Panc1 (cell line): ENCODE measurements at places on chromosomes 12 and 14.

DNA sequence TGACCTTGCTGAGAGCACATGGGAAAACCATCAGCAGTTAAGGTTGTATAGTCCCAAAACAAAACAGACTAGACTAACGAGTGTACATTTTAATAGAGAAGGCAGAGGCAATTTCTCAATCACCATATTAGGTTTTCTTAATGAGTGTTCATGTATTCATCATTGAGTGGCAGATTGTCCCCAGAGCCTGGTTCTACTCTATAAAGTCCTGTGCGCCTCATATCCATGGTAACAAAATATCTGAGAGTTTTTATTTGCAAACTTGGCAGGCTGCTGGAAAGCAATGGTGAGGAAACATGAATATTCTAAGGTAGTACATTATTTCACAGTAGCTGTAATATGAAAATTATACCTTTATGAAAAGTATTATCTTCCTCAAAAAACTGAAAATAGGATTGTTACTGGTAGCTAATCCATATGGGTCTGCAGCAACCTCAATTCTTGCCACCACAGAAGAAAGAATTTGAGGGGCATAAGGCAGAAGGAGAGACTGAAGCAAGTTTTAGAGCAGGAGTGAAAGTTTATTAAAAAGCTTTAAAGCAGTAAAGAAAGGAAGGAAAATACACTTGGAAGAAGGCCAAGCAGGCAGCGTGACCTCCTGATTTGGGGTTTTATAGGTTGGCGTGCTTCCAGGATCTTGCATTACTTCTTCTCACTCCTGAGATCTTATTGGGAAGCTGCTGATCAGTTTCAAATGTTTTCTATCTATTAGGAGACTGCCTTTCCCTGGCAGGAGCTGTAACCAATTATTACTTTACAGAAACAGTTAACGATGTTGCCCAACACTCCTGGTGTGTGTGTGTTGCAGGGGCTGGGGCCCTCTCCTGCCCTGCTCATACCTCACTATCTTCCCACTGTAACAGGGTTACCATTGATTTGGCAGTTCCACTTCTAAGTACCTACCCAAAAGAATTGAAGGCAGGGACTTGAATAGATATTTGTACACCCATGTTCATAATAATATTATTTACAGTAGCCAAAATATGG, 154.0 kb upstream of the NUDT4 start:
- H3K4me3 ChIP-seq, result no peak overlapping the region
- H3K36me3 ChIP-seq, result no peaks in the 10 kb centered on the region
- no peaks in the 10 kb centered on the region for H3K27me3 ChIP-seq
- H3K27ac ChIP-seq, result no peak overlapping the region

DNA sequence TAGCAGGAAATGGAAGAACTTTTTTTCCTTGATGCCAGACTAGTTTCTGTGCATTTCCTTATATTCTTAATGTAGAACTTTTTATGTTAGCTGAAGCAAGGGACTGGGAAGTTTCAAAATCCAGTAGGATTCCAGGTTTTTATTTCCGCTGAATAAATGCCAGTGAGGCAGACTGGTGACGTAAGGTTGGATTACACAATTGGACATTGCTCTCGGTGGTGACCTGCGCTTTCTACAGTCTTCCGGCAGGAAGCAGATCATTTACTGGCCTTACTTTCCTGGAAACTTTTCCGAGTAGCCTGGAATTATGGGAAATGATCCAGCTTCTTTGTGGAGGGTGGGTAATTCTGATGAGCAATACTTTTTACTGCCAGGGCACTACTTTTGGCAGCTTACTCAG, 3.6 kb downstream of the IFT43 start:
- no peak overlapping the region for H3K27ac ChIP-seq
- H3K4me3 ChIP-seq, result no peak overlapping the region
- H3K36me3 ChIP-seq, result no peaks in the 10 kb centered on the region; the same call in 1 of the 2 replicates
- peaks cover 9% of the 10 kb centered on the region for H3K4me1 ChIP-seq
- H3K27me3 ChIP-seq, result no peaks in the 10 kb centered on the region

GRCh38 chr12:52053536-52054209, 2.4 kb downstream of the NR4A1 start:
- no peaks in the 10 kb centered on the region for H3K36me3 ChIP-seq
- no peak for DNase-seq
- H3K4me1 ChIP-seq, result peaks cover 4% of the 10 kb centered on the region

DNA sequence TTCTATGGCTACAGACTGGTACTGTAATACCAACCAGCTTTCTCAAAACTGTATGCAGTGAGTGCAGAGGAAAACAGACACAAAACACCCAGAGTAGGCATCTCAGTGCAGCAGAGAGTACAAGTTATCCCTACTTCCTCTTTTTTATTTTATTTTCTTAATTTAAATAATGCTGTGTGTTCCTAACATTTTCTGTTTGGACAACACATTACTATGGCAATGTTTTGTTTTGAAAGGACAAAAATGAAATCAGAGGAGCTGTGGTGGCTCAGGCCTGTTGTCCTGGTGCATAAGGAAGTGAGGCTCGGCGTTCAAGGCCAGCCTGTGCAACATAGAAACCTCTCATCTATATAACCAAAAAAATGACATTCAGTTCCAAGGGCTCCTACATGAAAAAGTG, 33.7 kb upstream of the SELPLG start:
- no peak overlapping the region for H3K27ac ChIP-seq
- no peaks in the 10 kb centered on the region for H3K36me3 ChIP-seq

- H3K27me3 ChIP-seq, result no peaks in the 10 kb centered on the region
- no peaks in the 10 kb centered on the region for H3K4me1 ChIP-seq
- no peak for DNase-seq
- H3K36me3 ChIP-seq, result no peaks in the 10 kb centered on the region
- H3K4me3 ChIP-seq, result no peak overlapping the region
- no peak overlapping the region for H3K27ac ChIP-seq
Observed at GRCh38 chr14:45038865-45039264, 45.1 kb upstream of the PRPF39 start.

- H3K36me3 ChIP-seq, result no peaks in the 10 kb centered on the region
- H3K27me3 ChIP-seq, result peaks cover 2% of the 10 kb centered on the region; the same call in 1 of the 2 replicates
- DNase-seq, result no peak
- no peak overlapping the region for H3K27ac ChIP-seq
- no peaks in the 10 kb centered on the region for H3K4me1 ChIP-seq
Observed at GRCh38 chr14:72634691-72635616, 258.9 kb downstream of the DPF3 start.

DNA sequence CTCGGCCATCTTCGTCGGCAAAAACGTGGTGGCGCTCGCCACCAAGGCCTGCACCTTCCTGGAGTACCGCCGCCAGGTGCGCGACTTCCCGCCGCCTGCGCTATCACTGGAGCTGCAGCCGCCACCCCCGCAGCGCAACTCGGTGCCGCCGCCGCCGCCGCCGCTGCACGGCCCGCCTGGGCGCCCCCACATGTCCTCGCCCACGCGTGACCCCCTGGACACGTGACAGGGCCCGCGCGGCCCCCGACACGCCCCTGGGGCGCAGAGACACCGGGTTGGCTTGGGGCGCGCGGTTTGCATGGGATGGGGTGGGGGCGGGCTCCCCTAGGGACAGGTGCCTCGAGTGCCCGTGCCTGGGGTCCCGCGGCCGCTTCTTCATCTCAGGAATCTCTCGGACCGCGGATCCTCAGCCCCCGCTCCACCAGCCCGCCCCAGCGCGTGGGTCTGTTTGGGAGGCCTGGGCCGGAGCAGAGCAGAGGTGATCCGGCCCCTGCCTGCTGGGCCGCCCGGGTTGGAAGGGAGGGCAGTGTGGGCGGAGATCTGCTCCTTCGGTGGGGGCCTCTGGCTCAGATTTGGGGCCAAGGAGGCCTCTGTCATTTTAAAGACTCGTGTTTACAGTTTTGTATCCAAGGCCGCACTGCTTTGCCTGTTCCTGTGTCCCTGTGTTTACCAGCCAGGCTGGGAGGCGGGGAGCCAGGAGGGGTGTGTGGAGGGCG, 3.3 kb downstream of the TMEM121 start:
- no peak for DNase-seq
- no peaks in the 10 kb centered on the region for H3K36me3 ChIP-seq
- H3K4me3 ChIP-seq, result no peak overlapping the region
- no peak overlapping the region for H3K27ac ChIP-seq
- no peaks in the 10 kb centered on the region for H3K4me1 ChIP-seq
- H3K27me3 ChIP-seq, result no peaks in the 10 kb centered on the region

DNA sequence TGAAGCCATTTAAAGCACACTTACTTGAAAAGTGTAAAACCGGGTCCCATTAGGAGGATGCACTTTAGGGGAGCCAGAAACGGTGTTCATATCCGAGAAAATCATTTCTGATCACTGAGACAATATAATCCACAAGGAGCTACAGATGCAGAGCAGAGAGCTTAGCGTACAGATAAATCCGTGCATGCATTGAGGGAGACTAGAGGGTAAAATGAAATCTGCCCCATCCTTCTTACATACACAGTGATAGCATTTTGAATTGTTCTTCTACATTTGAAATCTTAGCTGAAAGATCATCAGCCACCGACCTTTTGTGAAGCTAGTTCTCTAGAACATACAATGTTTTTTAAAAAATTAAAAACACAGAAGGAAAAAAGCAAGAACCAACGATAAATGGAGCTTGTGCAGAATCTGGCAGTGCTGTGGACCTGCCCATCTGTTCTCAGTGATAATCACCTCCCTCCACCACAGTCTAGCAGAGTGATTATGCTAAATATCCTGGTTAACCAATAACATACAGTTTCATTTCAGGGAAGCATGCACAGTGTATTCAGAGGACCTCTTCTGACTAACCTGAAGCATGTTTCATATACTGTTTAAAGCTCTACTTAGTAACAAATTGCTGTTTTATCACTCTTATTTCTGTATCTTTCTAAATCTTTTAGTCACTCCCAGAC, 161.1 kb downstream of the PPFIA2 start:
- no peak for DNase-seq
- no peak overlapping the region for H3K4me3 ChIP-seq
- H3K36me3 ChIP-seq, result no peaks in the 10 kb centered on the region
- no peaks in the 10 kb centered on the region for H3K4me1 ChIP-seq

GRCh38 chr14:96663076-96663475, 134.1 kb upstream of the VRK1 start:
- H3K36me3 ChIP-seq, result no peaks in the 10 kb centered on the region
- peaks cover 5% of the 10 kb centered on the region for H3K27me3 ChIP-seq
- no peaks in the 10 kb centered on the region for H3K4me1 ChIP-seq
- H3K27ac ChIP-seq, result no peak overlapping the region

GRCh38 chr12:13203034-13203922, 6.8 kb downstream of the EMP1 start:
- peaks cover 16% of the 10 kb centered on the region for H3K4me1 ChIP-seq
- no peaks in the 10 kb centered on the region for H3K36me3 ChIP-seq
- H3K4me3 ChIP-seq, result no peak overlapping the region
- DNase-seq, result no peak

DNA sequence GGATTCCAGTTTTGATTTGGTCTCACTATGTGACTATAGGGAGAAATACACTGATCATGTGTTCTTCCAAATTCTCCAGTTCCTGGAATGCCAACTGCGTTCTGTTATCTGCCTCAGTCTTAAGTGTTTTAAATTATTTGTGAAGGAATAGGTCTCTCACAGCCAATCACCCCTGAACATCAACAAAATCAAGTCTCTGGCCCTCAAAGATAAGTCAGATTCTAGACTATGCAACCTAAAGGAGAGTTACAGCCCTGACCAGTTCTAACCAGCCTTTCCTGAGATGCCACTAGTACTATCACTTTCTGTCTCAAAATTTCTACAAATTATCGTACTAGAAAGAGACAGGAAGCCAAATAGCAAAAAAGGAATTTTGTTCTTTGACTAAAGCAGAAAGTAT, 22.3 kb downstream of the ZFC3H1 start:
- no peak overlapping the region for H3K4me3 ChIP-seq
- no peaks in the 10 kb centered on the region for H3K27me3 ChIP-seq
- peaks cover 61% of the 10 kb centered on the region for H3K36me3 ChIP-seq

DNA sequence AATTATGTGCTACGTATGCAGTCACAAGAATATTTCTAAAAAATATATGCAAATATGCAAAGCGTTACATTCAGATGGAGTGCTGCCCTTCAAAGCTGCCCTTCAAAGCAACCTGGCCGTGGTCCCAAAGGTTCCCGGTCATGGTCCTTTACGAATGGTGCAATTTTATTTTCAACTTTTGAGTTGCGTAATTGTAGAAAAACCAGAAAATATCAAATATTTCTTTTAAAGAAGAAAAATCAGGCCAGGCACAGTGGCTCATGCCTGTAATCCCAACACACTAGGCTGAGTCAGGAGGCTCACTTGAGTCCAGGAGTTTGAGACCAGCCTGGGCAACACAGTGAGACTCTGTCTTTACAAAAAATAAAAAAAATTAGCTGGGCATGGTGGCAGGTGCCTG, 21.4 kb downstream of the CLSTN3 start:
- H3K4me3 ChIP-seq, result no peak overlapping the region
- H3K27me3 ChIP-seq, result no peaks in the 10 kb centered on the region
- DNase-seq, result no peak
- H3K36me3 ChIP-seq, result no peaks in the 10 kb centered on the region

DNA sequence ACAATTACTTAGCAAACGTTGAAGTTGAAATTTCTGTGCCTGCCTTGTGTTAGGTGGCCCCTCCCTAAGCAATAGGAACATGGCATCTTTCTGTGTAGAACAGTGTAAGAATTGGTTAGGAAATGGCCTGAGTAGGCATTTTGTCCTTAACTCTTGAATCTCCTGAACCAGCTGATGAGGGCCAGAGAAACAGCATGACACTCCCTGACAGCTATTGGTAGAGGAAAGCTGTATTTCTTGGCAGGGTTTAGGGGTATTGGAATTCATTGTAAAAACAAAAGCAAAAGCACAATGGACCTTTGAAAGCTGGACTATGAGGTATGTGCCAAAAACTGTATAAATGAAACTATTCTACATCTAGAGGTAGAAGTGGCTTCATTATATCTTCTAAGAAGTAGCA, 40.6 kb upstream of the LRTM2 start:
- peaks cover 3% of the 10 kb centered on the region for H3K4me1 ChIP-seq
- no peaks in the 10 kb centered on the region for H3K27me3 ChIP-seq
- H3K4me3 ChIP-seq, result no peak overlapping the region
- no peaks in the 10 kb centered on the region; the same call in 1 of the 2 replicates for H3K36me3 ChIP-seq

GRCh38 chr12:104677441-104678089, 220.8 kb downstream of the CHST11 start:
- DNase-seq, result no peak
- no peak overlapping the region for H3K4me3 ChIP-seq
- no peaks in the 10 kb centered on the region for H3K27me3 ChIP-seq
- no peaks in the 10 kb centered on the region for H3K36me3 ChIP-seq
- peaks cover 4% of the 10 kb centered on the region for H3K4me1 ChIP-seq

- H3K27ac ChIP-seq, result no peak overlapping the region
- no peak for DNase-seq
- no peaks in the 10 kb centered on the region for H3K36me3 ChIP-seq
- H3K4me1 ChIP-seq, result no peaks in the 10 kb centered on the region
Observed at GRCh38 chr12:1421091-1421846, 173.1 kb downstream of the FBXL14 start.

GRCh38 chr12:24664161-24664880, 284.6 kb downstream of the BCAT1 start:
- DNase-seq, result no peak
- no peaks in the 10 kb centered on the region for H3K36me3 ChIP-seq
- no peak overlapping the region for H3K27ac ChIP-seq
- no peaks in the 10 kb centered on the region for H3K4me1 ChIP-seq

DNA sequence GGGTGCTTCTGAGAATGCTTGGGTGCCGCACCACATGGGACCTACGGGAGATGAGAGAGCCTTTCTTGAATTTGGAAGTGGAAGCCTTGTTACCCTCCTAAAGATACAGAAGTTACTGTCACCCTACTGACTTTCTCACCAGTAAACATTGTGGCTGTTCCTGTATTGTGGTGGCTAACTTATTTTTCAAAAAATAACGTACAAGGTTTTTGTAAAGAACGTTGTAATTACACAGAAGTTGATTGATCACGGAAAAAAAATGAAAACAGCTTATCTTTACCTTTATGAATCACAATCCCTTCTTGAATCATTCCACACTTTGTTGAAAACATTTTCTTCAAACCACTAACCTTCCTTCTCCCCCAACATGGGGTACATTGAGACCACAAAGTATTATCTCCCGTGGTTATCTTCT, 22.0 kb upstream of the PPFIBP1 start:
- no peaks in the 10 kb centered on the region for H3K4me1 ChIP-seq
- no peak for DNase-seq
- no peak overlapping the region for H3K27ac ChIP-seq
- no peaks in the 10 kb centered on the region for H3K27me3 ChIP-seq
